ENCODE measurements at places on chromosomes 12 and 14.
A peak's percentile ranks its signal among the peaks of the same experiment; 100 is the strongest.

DNA sequence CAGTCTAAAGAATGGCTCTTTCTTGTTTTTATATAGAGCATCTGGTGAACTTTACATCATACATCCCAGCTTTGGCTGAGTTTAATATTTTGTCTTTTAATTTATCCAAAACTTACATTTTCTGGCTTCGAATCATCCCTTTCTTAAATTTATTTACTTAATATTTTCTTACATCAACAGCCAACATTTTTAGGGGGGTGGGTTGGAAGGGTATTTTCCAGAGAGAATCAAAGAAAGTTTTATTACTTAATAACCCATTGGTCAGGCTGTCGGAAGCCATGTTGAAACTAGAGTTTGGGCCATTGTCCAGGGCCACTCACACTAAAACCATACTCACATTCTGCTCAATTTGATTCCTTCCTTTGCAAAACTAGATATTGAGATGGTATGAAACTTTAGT, 220.2 kb downstream of the AEBP2 start:
- DNase-seq = no peak

GRCh38 chr12:10048526-10048925, 18.0 kb downstream of the CLEC9A start:
- no peak for DNase-seq

- peak; percentile 50 for DNase-seq
These were observed 101.2 kb downstream of the TMEM30B start for GRCh38 chr14:61179796-61180398.

DNA sequence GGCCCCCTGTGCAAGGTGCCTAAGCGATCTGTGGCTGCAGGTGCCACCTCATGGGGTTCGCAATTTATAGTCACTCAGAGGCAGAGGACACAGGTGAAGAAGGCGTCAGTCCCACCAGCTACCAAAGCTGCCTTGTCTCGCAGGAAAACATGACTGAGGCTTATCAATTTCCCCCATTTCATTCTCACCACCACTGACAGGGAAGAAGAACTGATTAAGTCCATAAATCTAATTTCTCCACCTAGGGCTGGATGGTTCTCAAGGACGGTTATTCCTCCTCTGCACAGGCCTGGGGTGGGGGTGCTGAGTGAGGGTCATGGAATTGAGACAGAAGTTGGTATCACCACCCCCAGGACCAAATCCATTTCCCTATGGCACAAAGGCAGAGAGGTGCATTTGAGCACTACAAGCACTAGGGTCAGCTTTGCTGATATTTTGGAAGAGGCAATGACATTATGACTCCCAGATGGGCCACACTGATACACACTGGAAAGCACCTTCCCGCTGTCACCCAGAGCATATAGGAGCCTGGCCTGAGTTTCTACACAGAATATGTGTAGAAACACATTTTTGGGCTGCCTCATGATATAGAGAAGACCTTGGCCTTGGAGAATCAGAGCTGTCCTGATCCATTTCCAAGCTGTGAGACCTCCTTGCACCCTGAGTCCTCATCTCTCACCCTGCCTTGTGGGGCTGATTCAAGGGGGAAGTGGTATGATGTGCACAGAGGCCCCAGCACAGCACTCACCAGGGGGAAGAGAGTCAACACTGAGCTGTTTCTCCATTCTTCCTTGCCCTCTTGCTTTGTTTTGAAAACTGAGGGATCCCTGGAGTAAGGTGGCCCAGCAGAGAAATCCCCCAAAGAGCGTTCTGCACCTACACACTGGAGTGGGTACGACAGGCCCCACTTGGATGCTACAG, 59.4 kb downstream of the PITPNM2 start:
- no peak for DNase-seq

- DNase-seq = no peak
These were observed 13.8 kb downstream of the ZCCHC8 start for GRCh38 chr12:122486805-122487426.

All from fibroblast of skin of abdomen (primary cell).